Right cardiac atrium (tissue), 5 donors: ENCODE measurements at places on chromosomes 5 and 9. TPM values are rescaled to one million over a fixed set of nuclear protein-coding genes. Genes with fewer than 3 reads are reported as not detected.

DNA sequence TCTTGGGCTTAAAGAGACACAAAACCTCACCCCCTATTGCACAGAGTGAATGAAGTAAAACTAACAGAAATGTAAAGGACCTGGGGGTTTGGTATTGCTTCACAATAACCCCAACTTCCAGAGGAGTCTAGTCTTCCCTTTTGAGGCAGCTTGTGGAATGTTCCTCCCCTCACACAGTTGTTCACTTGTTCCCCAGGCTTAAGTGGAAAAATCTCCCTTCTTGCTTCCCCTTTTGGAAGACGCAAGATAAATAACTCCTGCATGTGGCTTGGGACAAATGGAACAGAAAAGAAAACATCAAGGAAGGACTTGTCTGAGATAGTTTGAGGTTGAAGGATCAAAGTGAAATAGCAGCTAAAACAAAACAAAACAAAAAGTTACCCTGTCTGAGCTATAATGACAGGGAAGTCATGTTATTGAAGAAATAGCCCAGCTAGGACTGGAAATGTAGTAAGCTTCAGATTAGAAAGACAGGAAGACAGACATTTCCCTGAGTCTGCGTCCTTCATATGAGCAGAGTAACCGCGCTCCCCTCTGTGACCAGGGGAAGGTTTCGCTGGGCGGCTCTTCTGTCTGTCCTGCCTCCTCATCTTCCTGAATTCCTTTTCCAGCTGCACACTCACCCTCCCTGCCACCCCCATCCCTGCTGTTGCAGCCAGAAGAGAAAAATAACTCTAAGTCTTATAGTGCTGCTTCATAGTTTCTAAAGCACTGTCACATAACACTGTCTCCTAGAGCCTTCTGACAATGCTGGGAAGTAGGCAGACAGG lies 8.8 kb downstream of the SPARC start:
- no peak for DNase-seq

- no peak for DNase-seq
Measured at GRCh38 chr9:95182854-95183563, 134.5 kb downstream of the FANCC start.

- DNase-seq, result no peak
Measured at GRCh38 chr9:96318921-96319565, 17.1 kb upstream of the HSD17B3 start.

POLR3G gene
- 0.52 TPM for polyA plus RNA-seq

FBN2 gene
- polyA plus RNA-seq, result 1.5 TPM

RNF183 gene
- polyA plus RNA-seq, result not detected

DNA sequence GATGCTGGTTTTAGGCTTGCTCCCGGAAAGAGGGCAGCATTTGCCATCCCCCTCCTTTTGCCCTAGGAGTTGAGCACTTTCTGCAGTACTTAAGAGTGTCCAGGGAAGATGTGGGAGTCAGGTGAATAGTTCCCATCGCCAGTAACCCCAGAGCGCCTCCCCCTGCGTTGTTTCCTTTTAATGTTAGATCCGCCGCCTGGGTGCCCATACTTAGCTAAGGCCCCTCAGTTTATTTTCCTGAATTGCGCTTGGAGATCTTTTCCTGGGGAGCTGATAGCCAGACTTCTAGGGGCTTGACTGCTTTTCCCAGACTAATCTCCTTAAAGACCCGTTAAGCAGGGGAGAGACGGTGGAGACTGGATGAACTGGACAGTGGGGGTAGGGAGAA lies 377 bp upstream of the PCDHAC2 start:
- DNase-seq, result no peak

DNA sequence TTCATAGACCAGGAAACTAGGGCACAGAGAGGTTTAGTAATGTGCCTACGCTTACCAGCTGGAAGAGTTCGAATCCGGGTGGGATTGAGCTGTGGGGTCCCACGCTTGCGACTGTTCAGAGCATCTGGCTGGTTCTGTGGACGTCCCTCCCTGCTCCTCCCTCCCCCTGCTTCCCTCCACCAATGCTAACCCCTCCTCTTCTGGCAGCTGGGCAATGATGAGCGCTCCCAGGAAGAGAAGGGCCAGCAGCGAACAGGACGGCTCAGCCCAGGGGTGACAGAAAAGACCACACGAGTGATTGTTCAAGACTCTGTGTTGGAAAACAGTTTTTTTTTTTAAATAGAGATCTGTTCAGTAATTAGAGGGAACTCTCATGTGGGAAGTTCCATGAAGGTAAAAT lies 6.9 kb downstream of the FAM163B start:
- no peak for DNase-seq

GRCh38 chr5:36305571-36306326 lies 4.0 kb upstream of the RANBP3L start:
- DNase-seq, result peak; percentile 55

DNA sequence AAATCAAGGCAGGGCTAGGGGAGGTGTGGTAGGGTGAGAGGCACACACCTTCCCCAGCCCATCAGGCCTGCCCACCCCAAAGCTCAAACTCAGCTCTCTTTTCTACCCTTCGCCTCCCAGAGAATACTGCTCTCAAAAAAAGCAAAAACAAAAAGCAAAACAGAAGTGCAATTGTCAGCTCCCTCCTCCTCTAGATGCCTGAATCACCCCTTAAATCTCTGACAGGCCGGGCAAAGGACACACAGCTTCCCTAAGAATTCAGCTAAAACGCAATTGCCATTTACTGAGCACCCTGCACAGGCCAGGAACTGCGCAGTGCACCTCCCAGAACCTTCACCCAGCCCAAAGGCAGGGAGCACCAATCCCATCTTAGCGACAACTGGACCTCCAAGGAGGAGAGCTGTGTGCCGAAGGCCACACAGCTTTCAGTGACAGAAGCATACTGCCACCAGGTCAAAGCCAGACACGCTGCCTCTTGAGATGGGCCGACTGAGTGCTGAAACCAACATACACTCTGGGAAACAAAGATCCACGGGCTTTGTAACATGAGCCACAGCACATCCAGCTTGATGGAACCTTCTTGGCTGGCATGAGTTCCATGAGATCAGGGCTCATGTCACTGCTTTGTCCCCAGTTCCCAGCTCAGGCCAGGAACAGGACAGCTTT lies 53.4 kb upstream of the STXBP1 start:
- peak; percentile 28 for DNase-seq

DNA sequence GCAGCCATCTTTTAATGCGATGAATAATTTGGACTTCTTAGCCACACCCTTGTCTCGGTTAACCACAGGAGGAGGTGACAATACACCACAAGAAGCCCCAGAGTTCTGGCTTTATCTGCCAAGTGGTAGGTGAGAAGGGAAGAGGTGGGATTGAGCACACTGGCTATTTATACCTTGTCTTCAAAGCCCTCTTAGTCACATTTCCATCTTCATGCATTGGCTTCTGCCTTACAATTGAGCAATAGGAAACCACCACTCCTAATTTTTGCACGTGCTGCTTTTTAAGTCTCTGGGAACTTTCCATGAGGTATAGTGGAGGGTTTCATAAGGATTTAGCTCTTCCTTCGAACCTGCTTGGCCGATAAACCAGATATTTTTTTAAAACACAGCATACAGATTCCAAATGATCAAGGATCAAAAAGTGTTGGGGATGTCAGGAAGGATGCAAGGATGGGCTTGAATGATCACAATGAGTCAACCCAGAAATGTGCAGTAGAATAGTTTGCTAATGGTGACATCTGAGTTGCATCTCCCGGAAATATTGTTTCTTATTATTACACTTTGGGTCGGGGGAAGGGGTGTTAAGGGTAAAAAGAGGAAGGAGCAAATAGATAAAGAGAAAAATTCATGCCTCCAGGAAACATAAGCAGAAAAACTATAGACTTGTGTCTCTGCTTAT lies 25.5 kb downstream of the PLAC8L1 start:
- no peak for DNase-seq

ZNF300 gene
- 1.6 TPM for polyA plus RNA-seq

SVEP1 gene
- 3.0 TPM for polyA plus RNA-seq

GRCh38 chr5:144276034-144276822 lies 105.6 kb downstream of the KCTD16 start:
- no peak for DNase-seq

DNA sequence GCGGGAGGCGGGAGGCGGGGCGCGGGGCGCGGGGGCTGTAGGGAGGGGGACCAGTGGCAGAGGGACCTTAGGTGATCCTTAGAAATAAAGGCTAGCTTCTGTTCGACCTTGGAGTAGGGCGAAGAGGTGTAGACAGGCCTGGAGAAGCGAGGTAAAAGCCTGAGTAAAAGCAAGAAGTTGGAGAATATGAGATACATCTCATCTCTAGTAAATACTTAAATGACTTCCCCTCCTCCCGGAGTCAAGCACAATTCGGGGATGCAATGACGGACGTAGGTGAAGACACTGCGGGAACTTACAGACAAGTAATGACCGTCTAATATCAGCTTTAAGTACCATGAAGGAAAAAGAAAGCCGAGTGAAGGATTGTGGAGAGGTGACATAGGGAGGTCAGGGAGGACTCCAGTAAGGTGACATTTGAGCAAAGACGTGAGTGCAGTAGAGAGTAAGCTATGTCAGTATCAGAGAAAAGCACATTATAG lies 466 bp downstream of the SMC2 start:
- no peak for DNase-seq

DNA sequence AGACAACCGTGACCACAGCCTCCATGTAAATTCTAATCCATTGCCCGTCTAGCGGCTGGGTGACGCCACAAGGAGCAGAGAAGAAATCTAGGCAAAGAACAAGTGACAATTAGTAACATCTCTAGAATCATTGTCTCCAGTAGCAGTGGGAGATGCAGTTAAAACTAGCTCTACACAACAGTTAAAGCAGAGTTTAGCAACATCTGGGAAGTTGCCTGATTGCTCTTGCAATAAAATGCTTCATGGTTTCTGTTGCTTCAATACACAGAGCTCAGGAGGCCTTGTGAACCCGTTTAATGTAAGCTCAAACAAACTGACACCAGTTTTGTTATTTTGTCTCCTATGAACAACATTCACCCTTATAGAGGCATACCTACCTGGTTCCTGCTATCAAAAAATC lies 369.8 kb upstream of the PDE4D start:
- no peak for DNase-seq

GRCh38 chr9:69085569-69086283 lies 50.2 kb downstream of the FXN start:
- no peak for DNase-seq

- no peak for DNase-seq
Measured at GRCh38 chr5:62260513-62260912, 45.5 kb upstream of the KIF2A start.

DNA sequence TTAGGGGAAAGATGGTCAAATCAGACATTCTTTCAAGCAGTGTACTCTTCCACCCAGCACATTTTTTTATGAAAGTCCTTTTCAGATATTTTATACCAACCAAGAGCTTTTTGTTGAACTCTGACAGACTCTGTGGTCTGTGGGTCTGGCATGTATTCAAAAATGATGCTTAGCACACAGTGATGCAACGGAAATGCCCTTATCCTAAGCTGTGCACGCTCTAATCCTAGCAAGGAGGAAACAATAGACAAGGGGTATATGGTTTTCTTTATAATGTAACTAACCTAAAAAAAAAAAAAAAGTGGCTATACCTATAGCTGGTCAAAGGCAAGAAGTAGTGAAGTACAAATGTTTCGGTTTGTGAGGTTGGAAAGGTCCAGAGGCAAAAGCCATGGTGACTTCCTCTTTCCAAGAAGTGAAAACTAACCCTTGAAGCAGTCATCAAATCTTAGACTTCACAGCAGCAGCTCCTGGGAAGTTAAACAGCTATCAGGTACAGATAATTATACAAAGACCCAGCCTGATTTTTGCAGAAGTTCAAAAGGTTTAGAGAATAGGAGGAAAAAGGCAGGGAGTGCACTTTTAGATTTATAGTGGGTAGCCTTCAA lies 82.5 kb downstream of the SEMA6A start:
- DNase-seq, result no peak

DNA sequence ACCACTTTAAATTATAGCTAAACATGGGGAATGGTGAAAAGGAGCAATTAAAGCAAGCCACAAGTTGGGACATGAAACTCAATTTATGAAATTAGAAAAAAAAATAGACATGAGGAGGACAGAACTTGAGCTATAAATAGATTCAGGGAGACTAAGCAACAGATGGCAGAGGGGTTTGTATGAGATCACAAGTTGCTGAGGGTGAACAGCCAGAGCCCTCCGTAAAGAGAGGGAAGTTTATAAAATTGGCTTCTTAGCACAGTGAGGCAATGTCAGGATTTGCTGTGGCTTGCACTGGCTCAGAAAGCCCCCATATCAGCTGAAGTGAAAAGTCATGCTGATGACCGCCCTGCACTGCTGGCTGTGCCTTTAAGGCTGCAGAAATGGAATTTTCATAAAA lies 443.4 kb upstream of the CD180 start:
- DNase-seq, result peak; percentile 53

GRCh38 chr5:179166886-179167841 lies 107.0 kb downstream of the ZNF354C start:
- DNase-seq, result peak; percentile 71

GRCh38 chr9:77021922-77022782 lies 2.7 kb downstream of the FOXB2 start:
- no peak for DNase-seq

- no peak for DNase-seq
Measured at GRCh38 chr9:90301277-90301653, 341.4 kb downstream of the DIRAS2 start.

DNA sequence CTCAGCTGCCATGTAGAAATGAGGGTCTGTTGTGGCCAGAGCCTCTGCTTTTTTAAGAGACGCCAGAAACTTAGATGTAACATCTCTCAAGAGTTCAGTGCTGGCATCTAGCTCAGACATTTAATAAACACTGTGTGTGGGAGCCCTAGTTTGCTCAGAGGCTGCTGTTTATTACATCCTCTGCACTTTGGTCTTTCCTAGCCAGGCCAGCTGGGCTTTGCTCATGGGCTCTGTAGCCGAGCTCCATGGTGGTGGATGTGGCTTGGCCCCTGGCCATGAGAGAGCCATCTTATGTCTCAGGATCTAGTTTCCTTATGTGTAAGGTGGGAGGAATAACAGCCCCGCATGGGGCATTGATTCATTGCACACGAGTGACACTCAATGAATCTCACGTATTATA lies 30.0 kb downstream of the ARHGEF37 start:
- peak; percentile 43 for DNase-seq

IL13 gene
- not detected for polyA plus RNA-seq

- no peak for DNase-seq
Measured at GRCh38 chr5:155699385-155699784, 627.6 kb upstream of the SGCD start.

- DNase-seq, result peak; percentile 70
Measured at GRCh38 chr5:159341906-159342310, 11.6 kb upstream of the IL12B start.

CCDC69 gene
- 244 TPM for polyA plus RNA-seq

GRCh38 chr9:97039514-97039860 lies 545 bp upstream of the CTSV start:
- peak; percentile 19 for DNase-seq

DNA sequence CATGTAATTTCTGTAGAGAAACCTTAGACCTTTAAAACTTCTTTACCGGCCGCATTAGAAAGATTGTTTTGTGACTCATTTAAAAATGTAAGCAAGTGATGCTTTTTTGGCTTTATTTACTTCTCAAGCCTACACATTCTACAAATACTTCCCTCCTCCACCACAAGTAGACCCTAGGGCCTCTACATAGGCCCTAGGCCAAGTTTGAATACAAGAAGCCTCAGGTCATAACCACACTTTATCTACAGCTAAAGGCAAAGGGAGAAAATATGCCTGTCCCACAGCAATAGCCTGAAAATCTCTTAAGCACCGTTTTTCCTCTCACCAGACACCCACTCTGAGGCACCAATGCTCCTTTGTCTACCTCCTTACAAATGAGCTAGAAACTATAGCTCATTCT lies 53.9 kb downstream of the CSNK1A1 start:
- no peak for DNase-seq

MRNIP gene
- 20.5 TPM for polyA plus RNA-seq
